ENCODE measurements at places on chromosomes 7 and 10.

DNA sequence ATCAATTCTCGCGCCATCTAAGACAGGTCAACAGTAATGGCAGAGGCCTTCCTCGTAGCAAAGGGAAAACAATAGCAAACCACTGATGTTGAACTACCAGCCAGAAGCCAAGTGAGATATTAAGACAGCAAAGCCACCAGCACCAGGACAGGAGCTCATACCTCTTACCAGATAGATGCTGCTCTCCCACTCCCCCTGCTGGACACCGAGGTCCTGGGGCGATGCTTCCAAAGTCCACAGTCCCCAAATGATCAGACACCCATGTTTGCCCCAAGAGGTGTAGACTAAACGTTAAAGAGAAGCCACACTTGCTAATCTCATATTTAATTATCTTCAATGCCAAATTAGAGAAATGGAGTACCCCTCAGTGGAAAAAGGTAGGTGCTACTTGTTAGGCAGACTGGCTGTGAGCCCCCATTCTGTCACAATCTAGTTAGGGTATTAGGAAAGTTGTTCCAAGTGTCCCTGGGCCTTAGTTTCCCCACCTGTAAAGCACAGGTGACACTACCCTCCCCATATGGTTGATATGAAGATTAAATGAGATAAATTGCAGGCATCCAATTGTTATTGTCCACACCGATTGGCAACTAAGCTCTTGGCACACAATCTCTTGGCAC, 39.9 kb downstream of the TOMM7 start:
- no peak for DNase-seq

DNA sequence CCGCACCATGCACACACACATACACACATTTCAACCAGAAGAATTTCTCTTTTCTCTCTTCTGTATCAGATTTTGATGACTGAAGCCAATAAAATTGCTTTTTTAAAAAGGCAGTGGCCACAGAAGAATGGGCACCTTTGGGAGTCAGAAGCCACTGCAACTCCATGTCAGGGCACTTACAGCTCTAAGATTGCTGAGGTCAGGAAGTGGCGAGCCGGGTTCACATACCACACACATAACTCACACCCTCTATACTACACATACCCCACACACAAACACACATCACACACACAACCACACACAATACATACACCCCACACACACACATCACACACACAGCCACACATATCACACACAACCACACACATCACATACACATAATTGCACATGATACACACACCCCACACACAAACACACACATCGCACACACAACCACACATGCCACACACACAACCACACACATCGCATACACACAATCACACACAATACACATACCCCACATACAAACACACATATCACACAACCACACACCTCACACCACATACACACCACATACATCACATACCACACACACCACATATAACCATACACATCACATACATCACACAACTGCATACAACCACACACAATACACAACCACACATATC, 31.2 kb downstream of the GPRIN2 start:
- DNase-seq, result no peak

GRCh38 chr10:72164617-72165016, 51.2 kb upstream of the ANAPC16 start:
- no peak for DNase-seq

- DNase-seq, result no peak
Measured at GRCh38 chr10:51950996-51951555, 251.7 kb upstream of the CSTF2T start.

- no peak for DNase-seq
Measured at GRCh38 chr10:127216786-127217185, 20.4 kb upstream of the INSYN2A start.

Measured in posterior cingulate gyrus (tissue), 11 donors.